Cerebellar nuclear complex (tissue), 1 donor: ENCODE measurements at places on chromosomes 7 and 10.

- no peak for DNase-seq
Measured at GRCh38 chr7:36565792-36566356, 158.4 kb downstream of the AOAH start.

DNA sequence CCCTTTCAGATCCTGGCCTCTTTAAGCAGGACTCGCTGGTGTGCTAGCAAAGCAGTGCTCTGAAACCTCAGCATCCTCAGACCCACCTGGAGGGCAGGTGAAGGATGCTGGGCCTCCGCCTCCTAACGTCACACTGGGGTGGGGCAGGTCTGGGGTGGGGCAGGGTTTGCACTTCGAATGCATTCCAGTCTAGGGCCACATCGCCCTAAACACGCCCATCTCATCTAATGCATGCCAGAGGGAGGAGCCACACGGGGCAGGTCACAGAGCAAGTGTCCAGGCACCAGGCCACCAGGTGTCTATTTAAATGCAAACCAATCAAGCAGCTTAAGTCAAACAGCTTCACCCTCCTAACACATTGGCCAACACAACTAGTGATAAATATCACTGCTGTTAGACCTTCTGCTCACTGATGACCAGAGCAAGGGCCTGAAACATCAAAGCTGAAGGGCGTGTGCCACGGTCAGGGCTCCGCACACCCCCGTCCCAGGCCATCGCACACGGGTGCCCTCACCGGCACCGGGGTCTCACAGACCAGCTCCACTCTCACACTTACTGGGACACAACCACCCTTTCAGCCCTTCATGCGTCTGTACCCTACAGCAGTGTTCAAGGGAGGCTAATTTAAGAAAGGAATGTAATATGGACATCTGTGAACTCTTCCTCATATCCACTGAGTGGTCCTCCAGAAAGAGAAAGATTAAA is 47.1 kb downstream of the DIP2C start:
- DNase-seq = no peak

DNA sequence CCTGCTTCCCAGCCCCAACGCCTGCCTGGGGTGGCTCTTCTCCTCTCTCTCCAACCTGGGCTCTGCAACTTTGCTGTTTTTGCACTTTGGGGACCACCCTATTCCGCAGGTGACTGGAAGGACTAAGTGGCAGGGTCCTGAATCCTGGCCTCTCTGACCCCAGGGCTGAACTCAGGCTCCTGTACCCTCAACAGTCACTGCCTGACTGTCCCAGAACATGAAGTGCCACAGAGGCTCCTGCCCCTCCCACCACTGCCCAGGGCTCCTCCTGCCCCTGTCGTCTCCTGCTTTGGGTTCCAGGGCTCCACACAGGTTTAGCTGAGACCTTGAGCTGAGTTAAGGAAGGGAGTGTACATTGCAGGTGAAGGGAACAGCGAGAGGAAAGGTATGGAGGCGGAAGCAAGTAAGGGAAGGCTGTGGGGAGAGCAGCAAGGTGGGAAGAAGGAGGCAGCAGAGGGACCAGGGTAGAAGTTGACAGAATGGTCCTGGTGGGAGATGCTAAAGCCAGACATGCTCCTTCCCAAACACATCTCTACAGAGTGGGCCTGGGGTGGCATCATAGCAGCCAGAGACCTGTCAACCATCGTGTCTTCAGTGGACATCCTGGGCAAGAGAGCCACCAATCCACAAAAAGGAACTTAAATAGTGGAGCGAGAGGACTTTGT is 5.7 kb upstream of the GRID1 start:
- no peak for DNase-seq

DNA sequence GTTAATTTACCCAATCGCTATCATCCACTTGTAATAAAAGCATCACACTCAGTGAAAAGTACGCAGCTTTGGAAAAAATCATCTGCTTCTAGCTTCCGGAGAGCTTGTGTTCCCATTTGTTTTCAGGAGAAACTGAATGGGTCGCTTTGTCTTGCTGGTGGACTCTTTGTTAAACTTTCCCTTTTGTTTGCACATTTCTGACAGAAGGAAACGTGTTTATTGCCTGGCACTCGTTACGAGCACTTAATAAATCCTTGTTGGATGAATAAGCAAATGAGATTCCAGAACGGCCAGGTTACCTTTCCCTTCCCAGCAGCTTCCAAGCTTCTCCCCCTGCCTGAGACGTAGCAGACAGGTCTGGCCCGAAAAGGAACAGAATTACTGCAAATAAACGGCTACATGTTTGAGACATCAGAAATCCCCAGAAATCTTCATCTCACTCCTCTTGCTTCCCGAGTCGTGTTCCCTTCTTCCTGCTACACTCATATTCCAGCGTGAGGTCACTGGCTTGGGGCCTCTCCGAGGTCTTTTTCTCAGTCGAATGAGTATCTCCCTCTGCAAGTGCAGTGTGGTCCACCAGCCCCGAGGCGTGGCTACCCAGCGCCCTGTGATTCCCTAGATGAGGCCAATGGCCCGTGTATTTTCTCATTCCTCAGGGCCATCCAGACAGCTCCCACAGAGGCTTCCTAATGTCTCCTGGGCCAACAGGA is 167.2 kb downstream of the FRMD4A start:
- no peak for DNase-seq

DNA sequence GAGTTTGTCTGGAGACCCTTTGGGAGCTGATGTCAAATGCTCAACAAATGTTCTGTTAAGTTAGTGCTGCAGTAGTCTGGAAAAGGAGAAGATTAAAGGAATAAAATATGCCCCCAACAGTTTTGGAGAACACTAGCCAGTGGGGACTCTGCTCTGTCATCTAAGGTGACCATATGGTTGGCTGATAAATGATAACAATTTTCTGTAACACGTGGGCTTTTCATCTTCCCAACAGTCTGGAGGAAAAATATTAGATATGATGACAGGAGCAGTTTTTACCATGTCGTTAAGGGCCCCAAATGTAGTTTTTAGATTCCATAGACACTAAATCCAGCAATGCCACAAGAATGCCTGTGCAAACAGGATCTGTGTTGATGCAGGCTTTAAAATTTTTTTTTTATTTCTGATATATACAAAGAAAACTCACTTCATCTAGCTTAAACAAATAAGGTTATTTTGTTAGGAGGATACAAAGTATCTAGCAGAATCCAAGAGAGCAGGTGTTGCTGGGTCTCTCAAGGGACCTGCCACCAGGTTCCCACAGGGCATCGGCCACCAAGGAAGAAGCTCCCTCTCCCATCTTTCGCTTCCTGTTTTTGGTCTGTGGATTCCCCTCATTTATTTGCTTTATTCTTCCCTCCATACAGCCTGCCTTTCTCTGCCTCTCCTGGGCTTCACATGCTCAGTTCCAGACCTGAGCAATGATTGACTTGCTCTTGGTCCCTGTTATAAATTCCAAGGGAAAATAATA is 6.2 kb upstream of the CFAP58 start:
- DNase-seq = no peak

DNA sequence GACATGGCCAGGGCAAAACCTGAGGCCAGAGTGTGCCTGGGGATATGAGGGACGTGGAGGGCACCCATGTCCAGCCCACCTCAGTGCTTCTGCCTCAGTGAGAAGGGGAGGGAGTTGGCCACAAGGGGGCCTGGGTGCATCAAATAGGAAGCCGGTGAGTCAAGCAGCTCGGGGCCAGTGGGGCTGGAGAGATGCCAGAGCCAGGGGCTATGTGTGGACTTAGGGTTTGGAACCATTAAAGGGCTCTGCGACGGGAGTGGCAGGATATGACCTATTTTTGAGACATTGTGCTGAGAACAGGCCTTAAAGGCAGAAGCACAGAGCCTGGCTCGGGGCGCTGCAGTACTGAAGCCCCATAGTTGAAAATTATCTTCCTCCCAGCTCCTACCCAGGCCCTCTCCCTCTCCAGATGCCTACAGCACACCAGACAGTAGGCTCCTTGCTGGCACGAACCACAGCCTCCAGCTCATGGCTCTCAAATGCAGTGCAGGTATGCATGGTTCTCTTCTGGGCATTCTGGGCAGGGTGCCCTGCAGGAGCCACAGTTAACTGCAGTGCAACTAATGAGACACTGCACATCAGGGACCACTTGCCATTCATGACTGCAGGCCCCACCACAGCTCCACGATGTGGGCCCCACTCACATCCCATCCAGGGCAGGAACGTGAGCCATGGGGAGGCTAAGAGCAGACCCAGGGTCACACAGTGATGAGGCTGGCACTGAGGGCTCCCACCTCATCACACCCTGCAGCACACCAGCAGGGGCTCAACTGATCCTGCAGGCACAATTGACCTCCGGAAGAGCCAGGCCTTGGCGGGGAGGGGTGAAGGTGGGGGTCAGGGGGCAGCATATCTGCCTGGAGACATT is 7.2 kb upstream of the PGAM2 start:
- DNase-seq = no peak

- no peak for DNase-seq
Measured at GRCh38 chr10:7950981-7951847, 103.3 kb upstream of the GATA3 start.

GRCh38 chr10:100119726-100120125 is 38.1 kb upstream of the CPN1 start:
- no peak for DNase-seq

DNA sequence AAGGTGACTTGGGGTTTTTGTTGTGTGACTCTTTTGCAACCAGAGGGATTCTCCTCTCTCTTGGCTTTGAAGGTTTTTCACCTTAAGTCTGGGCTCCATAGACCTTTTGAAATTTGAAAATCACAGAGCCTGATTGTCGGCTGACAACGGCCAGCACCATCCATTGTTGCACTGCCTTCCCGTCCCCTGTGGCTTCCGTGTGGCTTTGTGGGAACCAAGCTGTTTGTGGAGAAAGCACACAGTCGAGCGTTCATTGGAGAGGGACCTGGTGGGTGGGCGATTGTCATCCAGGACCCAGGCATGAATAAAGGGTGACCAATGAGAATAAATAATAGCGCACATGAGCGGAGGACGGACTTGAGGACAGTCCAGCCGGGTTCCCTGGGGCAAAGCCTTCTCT is 7.4 kb upstream of the RAMP3 start:
- DNase-seq = no peak

GRCh38 chr7:100835903-100836811 is 8.8 kb upstream of the EPHB4 start:
- DNase-seq = no peak

- no peak for DNase-seq
Measured at GRCh38 chr7:98840722-98841121, 29.1 kb downstream of the TMEM130 start.

DNA sequence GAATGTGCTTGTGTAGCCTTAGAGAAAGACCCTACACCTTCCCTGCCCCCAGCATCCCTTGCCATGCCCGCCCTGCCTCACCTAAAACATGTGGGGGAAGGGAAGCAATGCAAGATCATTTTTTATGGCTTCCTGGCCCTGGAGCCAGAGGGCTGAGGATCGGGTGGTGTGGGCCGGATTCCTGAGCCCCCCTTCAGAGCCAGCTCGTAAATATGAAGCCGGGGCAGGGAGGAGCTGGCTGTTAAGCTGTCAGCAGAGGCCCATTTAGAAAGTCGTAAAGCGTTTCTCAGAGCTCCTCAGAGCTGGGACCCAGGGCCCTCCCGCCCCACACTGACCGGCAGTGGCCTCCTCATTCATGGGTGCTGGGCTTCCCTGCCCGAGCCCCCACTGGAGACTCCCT is 23.9 kb downstream of the UNC5B start:
- no peak for DNase-seq

DNA sequence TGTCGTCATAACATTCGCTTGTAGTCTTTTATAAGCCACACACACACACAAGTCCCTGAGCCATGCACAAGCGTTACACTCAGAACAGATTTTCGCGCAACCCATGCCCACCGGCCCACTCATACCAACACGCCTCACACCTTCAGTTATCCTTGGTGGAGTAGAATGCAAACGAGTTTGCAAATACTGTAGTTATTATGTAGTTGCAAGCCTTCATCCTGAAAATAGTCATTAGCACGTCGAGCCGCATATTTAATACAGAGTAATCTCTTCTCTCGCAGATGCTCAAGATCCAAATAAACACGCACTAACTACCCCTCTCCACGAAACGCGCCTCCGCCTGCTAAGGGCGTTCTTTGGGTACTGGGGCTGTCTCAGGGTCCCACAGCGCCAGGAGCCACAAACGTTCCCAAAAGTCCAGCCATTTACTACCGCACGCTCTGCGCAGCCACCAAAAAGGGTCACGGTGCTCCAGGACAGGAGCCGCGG is 1.8 kb downstream of the NKX2-3 start:
- no peak for DNase-seq

GRCh38 chr10:112963835-112964234 is 13.8 kb downstream of the TCF7L2 start:
- no peak for DNase-seq

DNA sequence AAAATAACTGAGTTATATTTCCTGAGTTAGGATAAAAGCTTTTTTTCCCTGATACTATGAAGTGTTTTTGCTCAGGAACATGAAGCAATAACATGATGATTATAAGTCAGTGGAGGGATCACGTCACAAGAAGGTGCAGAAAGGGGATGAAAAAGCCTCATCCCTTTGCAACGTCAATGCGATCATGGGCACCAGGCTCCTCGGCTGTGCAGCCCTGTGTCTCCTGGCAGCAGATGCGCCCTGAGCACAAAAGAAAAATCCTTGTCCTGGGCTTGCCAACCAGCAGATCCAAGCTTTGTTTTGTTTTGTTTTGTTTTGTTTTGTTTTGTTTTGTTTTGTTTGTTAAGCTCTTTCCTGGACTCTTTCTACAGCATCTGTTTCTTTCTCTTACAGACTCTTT is 103.5 kb upstream of the PRSS1 start:
- DNase-seq = no peak

DNA sequence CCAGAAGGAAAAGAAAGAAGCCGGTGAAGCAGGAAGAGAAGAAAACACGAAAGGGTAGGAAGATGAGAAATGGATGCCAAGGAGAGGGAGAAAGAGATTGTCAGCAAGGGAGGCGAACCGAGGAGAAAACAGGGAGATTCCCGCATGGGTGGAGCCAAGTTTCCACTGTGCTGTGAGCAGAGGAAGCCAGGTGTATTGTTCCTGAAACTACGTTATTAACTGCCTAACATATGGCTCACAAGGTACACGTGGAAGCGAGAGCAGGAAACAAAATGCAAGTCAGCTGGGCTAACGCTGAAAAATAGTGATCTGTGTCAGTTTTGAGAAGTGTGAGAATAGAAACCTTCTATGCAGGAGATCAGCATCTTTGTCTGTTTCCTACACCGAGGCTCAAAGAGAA is 20.4 kb upstream of the HIPK2 start:
- DNase-seq = no peak

DNA sequence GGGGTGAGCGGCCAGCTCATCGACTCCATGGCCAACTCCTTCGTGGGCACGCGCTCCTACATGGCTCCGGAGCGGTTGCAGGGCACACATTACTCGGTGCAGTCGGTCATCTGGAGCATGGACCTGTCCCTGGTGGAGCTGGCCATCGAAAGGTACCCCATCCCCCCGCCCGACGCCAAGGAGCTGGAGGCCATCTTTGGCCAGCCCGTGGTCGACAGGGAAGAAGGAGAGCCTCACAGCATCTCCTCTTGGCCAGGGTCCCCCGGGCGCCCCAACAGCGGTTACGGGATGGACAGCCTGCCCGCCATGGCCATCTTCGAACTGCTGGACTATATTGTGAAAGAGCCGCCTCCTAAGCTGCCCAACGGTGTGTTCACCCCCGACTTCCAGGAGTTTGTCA is 17.4 kb upstream of the TSPAN33 start:
- no peak for DNase-seq
